ENCODE measurements at places on chromosomes 13 and 19.

DNA sequence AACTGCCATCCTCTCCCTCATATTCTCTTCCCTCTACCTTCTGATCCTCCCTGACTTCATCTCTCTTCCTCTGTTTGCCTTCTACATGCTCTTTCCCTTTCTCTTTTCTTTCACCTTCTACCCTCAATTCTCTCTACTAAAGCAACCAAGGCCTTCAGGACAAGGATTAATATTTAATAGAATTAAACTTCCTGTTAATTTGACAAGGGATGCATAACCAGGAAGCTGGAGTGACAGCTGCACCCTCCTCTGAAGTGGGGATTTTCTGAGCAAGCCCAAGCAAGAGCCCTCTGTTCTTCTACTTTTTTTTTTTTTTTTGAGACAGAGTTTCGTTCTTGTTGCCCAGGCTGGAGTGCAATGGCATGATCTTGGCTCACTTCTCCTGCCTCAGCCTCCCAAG lies 63.4 kb upstream of the MED4 start:
- no peak for DNase-seq

- DNase-seq = no peak
Observed at GRCh38 chr13:107395927-107396662, 819.2 kb downstream of the LIG4 start.

DNA sequence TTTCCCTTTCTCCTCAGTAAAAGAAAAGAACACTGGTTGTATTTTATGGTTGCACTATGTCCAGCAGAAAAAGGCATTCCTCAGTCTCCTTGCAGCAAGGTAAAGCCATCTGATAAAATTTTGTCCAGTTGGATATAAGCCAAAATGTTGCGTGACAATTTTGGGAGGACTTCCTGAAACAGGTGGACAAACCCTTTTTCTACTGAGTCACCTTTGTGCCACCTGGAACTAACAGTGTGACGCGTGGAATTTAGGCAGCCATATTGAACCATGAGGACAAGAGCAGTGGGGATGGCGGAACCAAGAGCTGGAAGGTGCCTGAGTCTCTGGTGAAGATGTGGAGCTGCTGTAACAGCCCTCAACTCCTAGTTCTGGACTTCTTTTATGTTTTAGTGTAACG lies 8.2 kb downstream of the CADM4 start:
- DNase-seq = no peak

- DNase-seq = no peak
Observed at GRCh38 chr13:21371011-21371410, 88.1 kb downstream of the ZDHHC20 start.

GRCh38 chr19:19532806-19533701 lies 4.3 kb downstream of the YJEFN3 start:
- no peak for DNase-seq

DNA sequence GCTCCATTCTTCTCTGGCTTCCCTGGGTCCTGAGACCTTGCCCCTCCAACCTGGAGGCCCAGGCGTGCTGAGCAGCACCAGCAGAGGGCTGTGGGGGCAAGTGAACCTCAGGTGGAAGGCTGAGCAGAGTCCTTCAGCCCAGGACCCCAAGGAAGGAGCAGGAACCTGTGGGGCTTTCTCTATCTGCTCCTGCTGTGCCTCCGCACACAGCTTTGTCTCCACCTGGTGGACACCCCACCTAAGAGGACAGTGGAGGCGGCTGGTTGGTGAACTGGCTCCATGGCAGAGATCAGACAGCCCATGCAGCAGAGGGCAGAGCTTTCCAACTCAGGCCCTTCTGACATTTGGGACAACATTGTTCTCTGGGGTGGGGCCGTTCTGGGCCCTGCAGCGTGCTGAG lies 19.7 kb downstream of the ZFR2 start:
- DNase-seq = no peak

GRCh38 chr13:99002172-99002710 lies 24.4 kb upstream of the DOCK9 start:
- DNase-seq = no peak

- DNase-seq = peak; percentile 17
Observed at GRCh38 chr13:111474136-111475002, 153.9 kb downstream of the TEX29 start.

GRCh38 chr13:98222081-98222554 lies 45.0 kb upstream of the RNF113B start:
- DNase-seq = no peak

GRCh38 chr19:17058236-17058635 lies 17.0 kb downstream of the HAUS8 start:
- DNase-seq = no peak

DNA sequence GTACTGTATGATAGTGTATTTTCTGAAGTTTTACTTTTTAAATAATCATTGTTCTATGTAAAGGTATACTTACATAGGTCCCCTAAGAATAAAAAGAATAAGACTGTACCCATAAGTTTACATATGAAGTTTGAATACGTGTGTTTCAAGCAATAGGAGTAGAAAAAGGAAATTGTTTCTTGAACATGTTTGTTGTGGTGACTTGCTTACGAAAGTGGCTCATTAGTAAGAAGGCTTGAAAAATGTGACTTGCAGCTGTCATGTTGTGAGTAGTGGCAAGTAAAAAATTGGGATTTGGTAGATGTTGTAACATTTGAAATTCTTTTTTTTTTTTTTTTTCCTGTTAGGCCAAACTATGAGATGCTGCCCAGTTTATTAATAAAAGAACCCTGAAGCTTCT lies 203.3 kb downstream of the LMO7 start:
- DNase-seq = no peak

GRCh38 chr13:43074824-43075510 lies 51.6 kb downstream of the DNAJC15 start:
- DNase-seq = peak; percentile 36

DNA sequence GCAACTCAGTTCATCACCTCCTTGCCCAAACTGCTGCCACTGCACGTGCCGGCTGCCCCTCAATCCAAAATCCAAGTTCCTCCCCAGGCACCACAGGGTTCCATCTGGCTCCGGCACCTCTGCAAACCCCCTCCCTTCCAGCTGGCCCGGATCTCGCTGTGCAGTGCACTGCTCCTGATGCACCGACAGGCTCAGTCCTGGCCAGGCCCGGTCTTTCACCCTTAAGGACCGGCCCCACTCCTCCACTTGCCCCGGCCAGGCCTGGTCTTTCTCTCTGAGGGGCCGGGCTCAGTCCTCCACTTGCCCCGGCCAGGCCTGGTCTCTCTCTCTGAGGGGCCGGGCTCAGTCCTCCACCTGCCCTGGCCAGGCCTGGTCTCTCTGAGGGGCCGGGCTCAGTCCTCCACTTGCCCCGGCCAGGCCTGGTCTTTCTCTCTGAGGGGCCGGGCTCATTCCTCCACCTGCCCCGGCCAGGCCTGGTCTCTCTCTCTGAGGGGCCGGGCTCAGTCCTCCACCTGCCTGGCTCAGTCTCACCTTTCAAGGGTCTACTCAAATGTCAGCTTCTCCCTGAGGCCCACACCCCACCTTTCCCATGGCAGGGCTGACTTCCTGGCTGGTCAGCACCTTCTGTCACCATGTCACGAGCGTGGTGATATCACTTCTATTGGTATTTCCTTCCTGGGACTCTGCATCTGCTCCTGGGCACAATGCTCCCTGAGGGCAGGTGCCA lies 6.9 kb downstream of the ZNF787 start:
- DNase-seq = no peak

GRCh38 chr19:21210037-21210621 lies 68.3 kb downstream of the ZNF431 start:
- no peak for DNase-seq

- peak; percentile 15 for DNase-seq
Observed at GRCh38 chr13:24459234-24459633, 53.3 kb downstream of the PARP4 start.

- no peak for DNase-seq
Observed at GRCh38 chr19:39111593-39112199, 13.9 kb upstream of the PAK4 start.

- DNase-seq = no peak
Observed at GRCh38 chr13:49527123-49527522, 31.4 kb downstream of the PHF11 start.

DNA sequence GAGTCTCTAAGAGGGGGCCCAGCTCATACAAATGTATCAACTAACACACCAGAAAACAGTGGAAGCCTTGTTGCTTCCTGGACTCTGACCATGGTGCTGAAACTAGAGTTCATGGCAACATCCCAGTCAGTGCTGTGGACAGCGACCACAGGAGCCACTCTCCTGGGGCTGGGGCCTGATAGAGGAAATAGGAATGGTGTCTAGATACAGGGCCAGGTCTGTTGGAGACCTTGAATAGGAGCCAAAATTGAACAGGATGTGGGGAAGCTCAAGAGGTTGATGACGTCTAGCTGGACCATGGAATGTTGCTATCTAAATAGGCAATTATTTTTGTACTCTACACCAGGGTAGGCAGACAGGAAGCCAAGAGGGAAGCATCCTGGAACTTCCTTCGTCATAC lies 21.7 kb downstream of the LILRB4 start:
- no peak for DNase-seq

- no peak for DNase-seq
Observed at GRCh38 chr13:30158774-30159445, 148.4 kb downstream of the KATNAL1 start.

GRCh38 chr13:62067821-62068220 lies 652.2 kb upstream of the PCDH20 start:
- DNase-seq = no peak

GRCh38 chr13:99403458-99403971 lies 96.3 kb upstream of the GPR183 start:
- no peak for DNase-seq

- no peak for DNase-seq
Observed at GRCh38 chr19:15506074-15506571, 2.2 kb upstream of the CYP4F22 start.

- DNase-seq = no peak
Observed at GRCh38 chr13:64591971-64592370, 2638.2 kb downstream of the PCDH9 start.

DNA sequence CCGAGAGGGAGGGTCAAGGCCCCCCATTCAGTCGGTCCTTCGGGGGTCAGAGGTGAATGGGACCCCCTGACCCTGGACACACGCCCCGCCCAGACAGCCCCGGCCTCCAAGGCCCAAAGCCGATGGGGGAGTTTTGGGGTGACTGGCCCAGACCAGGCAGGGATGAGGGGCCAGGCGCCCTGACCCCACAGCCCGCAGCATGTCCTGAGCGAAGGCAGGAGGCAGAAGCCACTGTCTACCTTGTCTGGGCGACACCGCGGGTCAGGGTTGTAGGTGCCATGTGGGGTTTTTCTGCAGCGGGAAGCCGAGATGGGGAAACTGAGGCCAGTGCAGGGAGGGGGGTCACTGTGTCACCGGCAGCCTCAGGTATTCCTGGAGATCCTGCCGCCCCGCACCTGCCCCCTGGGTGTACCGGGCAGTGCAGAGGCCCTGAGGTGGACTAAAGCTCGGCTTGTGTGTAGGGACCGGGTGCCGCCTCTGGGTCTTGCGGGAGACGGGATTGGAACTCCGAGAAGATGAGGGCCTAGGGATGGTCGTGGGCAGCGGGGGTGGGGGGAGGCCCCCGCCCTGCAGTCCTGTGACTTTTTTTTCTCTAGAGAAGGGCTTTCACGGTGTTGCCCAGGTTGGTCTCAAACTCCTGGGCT lies 8.5 kb downstream of the ARID3A start:
- peak; percentile 12 for DNase-seq

DNA sequence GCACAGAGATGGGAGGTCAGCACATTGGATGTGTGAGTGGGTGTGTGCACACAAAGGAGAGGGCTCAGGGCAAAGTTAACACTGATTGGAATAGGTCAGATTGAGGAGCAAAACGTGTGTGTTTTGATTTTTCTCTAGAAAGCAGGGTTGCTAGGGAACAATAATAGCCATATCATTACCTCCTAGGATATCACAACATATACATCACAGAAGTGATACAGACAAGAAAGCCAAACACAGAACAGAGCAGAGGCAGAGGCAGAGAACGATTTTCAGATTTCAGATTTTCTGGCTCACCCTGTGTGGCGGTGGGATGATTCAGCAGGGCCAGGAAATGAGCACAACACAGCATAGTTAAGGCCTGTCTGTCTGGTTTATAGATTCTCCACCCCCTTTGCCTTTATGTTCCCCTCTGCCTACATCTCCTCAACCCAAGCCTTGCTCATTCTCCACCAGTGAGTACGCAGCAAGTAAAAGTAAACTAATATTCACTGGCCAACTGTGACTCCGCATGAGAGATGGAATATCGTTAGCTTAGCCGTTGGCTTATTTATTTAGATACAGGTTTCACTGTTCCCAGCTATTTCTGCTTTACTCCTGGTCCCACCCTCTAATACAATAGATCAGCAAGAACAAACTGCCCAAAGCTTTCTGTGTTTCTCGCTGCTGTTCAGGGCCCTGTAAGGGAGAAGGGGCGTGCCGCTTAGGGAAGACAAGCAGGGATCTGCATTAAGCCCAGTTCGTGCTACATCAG lies 182.7 kb upstream of the TSC22D1 start:
- DNase-seq = no peak

GRCh38 chr19:35015954-35016351 lies 14.3 kb upstream of the SCN1B start:
- no peak for DNase-seq

DNA sequence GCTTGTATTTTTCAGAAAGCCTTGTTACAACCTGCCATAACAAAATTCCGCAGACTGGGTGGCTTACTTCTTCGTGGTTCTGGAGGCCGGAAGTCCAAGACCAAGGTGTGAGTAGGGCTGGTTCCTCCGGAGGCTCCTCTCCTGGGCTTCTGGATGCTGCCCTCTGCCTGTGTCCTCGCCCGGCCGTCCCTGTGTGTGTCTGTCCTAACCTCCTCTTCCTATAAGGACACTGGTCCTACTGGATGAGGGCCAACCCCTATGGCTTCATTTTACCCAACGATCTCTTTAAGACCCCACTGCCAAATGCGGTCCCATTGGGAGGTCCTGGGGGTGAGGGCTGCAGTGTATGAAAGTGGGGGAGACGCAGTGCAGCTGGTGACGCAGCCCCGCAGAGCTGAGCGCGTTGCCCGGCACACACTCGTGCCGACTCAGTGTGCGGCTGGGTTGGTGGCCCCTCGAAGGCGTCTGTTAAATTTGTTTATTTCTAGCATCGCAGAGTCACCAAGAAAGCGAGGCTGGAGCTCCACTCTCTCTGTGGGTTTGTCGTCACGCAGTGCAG lies 116.7 kb downstream of the SOX1 start:
- no peak for DNase-seq

DNA sequence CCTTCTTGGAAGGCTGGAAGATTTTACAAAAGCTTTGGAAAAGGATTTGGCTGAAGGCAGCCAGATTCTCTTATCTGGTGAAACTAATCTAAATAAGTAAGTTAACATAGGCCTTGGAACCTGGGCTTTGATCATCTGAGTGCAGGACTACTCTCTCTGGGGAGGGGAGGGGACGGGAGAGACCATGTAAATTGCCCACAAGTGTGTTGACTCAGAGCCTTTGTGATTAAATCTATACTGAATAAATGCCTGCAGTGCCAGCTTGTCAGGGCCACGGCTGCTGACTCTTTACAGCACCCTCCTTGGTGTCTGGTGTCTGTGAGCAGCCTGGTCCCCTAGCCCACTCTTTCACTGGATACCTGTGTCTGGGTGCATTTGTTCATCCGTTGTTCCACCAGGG lies 251.4 kb downstream of the ITGBL1 start:
- no peak for DNase-seq
